ENCODE measurements at places on chromosomes 1 and 21.

- no peak for DNase-seq
Observed at GRCh38 chr21:45847870-45848269, 133.7 kb upstream of the COL6A1 start.

DNA sequence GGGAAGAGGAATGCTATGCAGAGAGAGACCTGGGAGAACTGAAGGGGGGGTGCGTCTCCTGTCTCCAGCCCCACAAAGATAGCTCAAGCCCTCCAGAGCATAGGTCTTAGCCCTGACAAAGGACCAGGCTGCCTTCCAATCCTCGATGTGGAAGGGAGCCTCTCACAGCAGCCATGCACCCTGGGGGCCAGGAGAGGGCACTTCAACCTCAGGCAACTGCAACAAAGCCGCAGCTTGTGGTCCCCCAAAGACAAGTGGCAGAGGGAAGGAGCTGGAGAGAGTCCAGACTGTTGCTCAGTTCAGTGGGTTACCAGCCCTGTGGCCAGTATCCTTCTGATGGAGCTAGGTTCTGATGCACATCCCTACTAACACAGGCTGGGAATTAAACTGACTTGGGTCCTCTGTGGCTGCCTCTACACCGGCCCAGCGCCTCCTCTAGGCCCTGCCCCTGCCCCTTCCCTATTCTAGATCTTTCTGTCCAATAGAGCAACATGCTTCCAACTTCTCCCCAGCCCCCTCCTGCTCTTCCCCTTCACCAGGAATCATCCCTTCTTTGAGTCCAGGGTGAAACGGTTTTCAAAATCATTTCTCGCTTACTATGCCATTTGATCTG is 100.7 kb upstream of the SPATA6 start:
- no peak for DNase-seq

DNA sequence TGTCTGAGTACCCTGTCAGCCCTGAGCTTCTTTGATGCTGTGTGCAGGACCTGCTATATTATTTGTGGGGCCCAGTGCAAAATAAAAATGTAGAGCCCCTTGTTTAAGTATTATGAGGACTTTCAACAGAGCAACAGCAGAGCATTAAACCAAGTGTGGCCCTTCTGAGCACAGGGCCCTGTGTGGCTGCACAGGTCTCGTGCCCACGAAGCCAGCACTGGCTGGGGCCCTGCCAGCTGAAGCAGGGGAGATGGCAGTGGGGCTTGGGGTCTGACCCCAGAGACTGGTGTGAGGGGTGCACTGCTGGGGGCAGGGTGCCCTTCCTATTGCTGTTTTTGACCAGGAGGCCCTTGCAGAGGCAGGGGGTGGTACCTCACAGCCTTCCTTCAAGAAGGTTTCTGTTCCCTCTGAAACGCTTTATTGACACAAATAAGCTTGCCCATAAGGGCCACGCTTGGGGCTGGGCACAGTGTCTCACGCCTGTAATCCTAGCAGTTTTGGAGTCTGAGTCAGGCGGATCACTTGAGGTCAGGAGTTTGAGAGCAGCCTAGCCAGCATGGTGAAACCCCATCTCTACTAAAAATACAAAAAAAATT is 2.2 kb upstream of the SEMA4A start:
- DNase-seq: no peak

DNA sequence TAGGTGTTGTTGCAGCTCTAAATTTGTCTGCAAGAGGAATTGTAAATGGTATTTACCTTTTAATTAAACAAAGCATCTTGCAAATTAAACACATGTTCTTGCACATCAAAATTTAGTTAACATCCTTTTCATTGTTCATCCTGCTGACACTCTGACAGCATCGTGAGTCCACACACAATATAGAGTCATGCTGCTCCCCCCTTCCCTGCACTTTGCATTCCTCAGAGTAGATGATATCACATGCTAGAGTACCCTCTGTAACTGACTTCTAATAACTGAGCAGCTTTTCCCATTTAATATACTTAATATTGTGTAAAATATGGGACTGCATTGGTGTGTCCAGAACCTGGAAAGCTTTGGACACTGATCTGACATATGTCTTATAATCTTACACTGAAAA is 138.8 kb upstream of the DPYD start:
- no peak for DNase-seq

DNA sequence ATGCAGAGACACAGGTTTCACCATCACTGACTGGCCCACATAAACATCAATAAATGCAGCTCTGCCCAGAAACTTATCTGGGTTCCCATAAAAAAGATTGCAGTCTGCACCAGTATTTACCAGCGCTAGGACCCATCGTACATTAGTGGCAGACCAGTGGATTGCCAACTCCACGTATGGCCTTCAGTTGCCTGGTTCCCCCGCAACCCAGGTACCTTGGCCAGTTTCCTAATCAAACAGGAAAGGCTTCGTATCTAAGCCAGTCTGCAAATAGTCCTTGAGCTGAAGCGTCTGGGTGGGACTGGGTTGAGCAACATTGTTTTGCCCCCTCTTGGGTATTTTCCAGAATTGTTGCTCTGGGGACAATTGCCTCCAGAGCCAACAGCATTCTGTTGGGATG is 1639.3 kb downstream of the MRPL39 start:
- no peak for DNase-seq

- DNase-seq: no peak
Observed at GRCh38 chr1:160862203-160863060, at the start of gene CD244. Gene CD244 (minus strand): TSS chr1:160862887. CDS start chr1:160862677, 210 bp downstream.

- DNase-seq: no peak
Observed at GRCh38 chr1:246577720-246578106, 11.5 kb downstream of the CNST start.

- no peak for DNase-seq
Observed at GRCh38 chr1:188194916-188195315, 1366.2 kb downstream of the PLA2G4A start.

GRCh38 chr1:76677416-76678405 is 189.6 kb upstream of the ST6GALNAC5 start:
- no peak for DNase-seq

DNA sequence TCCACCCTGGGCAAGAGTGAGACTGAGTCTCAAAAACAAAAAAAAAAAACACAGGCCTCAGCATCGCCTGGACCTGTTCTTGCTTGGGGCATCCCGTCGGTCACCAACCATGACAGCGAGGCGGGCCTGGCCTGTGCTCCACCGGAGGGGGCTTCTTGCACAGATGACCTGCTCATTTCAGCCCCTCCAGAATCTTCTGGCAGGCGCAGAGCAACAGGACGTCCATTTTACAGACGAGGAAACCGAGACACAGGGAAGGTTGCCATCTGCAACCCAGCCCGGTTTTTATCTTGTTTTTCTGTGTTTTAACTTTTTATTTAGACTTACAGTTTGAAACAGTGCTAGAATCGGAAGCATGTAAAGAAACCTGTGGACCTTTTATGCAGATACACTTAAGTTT is 918 bp downstream of the CSTB start:
- no peak for DNase-seq

DNA sequence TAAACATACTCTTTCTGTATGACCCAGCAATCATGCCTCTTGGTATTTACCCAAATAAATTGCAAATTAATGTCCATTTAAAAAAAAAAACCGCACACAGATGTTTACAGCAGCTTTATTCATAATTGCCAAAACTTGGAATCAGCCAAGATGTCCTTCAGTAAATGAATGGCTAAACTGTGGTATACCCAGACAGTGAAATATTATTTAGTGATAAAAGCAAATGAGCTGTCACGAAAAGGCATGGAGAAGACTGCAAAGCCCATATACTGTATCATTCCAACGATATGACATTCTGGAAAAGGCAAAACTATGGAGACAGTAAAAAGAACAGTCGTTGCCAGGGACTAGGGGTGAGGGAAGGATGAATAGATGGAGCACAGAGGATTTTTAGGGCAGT is 77.0 kb upstream of the FAM20B start:
- no peak for DNase-seq

All from stimulated activated CD4-positive, alpha-beta T cell treated with anti-CD3 and anti-CD28 coated beads, Interleukin-2, amount 100 ng/mL, for 4 hours (primary cell).